ENCODE measurements at places on chromosomes 13 and 19. TPM values are rescaled to one million over a fixed set of nuclear protein-coding genes. Genes with fewer than 3 reads are reported as not detected.
A peak's percentile ranks its signal among the peaks of the same experiment; 100 is the strongest.

- DNase-seq = no peak
Observed at GRCh38 chr13:95269756-95270155, 31.5 kb downstream of the ABCC4 start.

Gene C1QTNF9B
- total RNA-seq = 0.86 TPM

Gene EHD2
- total RNA-seq = 166 TPM

GRCh38 chr19:38649305-38650171 is 2.1 kb downstream of the ACTN4 start:
- no peak for DNase-seq

GRCh38 chr13:98443329-98443728 is 133.6 kb downstream of the STK24 start:
- DNase-seq = peak; percentile 68

Gene MEIOSIN
- not detected for total RNA-seq

Data from fibroblast of villous mesenchyme (primary cell).